ENCODE measurements at places on chromosomes 4 and X. TPM values are rescaled to one million over a fixed set of nuclear protein-coding genes. Genes with fewer than 3 reads are reported as not detected.

- no peaks in the 10 kb centered on the region for H3K27me3 ChIP-seq
- no peak overlapping the region for H3K4me3 ChIP-seq
- no peaks in the 10 kb centered on the region for H3K4me1 ChIP-seq
- no peak for DNase-seq
- no peak overlapping the region for H3K27ac ChIP-seq
- H3K36me3 ChIP-seq: no peaks in the 10 kb centered on the region
Observed at GRCh38 chr4:8737075-8737474, 134.6 kb downstream of the HMX1 start.

GRCh38 chrX:64853424-64853823 lies 122.8 kb downstream of the ZC4H2 start:
- H3K27ac ChIP-seq: no peak overlapping the region
- H3K4me1 ChIP-seq: no peaks in the 10 kb centered on the region
- no peak for DNase-seq
- H3K27me3 ChIP-seq: no peaks in the 10 kb centered on the region
- H3K36me3 ChIP-seq: no peaks in the 10 kb centered on the region

DNA sequence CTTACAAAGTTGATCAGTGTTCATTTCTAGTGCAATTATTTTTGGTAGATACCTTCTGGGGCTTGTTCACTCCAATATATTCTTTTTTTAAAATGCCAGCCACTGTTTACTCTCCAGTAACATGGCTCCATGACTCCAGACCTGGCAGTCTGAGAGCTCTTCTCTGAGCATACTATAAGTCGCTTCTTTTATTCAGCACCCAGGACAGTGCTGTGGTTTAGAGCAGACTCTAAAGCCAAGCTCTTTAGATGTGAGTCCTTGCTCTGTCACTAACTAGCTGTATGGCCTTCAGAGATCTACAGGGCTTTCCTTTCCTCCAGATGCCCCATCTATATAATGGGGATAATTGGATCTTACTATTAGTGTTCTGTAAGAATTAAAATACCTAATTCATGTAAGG lies 200.2 kb upstream of the FAM241A start:
- no peaks in the 10 kb centered on the region for H3K4me1 ChIP-seq
- no peaks in the 10 kb centered on the region for H3K36me3 ChIP-seq
- H3K27ac ChIP-seq: no peak overlapping the region
- no peak for DNase-seq
- H3K27me3 ChIP-seq: no peaks in the 10 kb centered on the region

The ARSH gene
- not detected for total RNA-seq

DNA sequence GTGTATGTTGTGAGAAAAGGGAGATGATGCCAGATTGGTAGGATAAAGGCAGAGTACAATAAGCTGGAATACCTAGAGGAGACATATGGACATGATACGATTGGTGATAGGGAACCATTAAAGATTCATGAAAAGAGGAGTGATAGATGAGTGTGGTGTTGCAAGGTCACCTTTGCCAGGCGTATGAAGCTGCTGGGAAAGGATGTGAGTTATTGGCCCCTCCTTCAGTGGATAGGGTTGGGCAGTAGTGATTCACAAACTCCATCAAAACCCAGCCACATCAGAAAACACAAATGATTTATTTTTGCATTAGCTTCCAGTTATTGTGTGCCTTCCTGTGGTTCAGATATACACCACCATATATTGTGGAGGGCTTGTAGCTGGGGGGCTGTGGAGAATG lies 34.3 kb downstream of the TMEM164 start:
- DNase-seq: no peak
- H3K36me3 ChIP-seq: no peaks in the 10 kb centered on the region
- H3K4me3 ChIP-seq: no peak overlapping the region
- no peaks in the 10 kb centered on the region for H3K4me1 ChIP-seq
- H3K27me3 ChIP-seq: no peaks in the 10 kb centered on the region
- no peak overlapping the region for H3K27ac ChIP-seq

DNA sequence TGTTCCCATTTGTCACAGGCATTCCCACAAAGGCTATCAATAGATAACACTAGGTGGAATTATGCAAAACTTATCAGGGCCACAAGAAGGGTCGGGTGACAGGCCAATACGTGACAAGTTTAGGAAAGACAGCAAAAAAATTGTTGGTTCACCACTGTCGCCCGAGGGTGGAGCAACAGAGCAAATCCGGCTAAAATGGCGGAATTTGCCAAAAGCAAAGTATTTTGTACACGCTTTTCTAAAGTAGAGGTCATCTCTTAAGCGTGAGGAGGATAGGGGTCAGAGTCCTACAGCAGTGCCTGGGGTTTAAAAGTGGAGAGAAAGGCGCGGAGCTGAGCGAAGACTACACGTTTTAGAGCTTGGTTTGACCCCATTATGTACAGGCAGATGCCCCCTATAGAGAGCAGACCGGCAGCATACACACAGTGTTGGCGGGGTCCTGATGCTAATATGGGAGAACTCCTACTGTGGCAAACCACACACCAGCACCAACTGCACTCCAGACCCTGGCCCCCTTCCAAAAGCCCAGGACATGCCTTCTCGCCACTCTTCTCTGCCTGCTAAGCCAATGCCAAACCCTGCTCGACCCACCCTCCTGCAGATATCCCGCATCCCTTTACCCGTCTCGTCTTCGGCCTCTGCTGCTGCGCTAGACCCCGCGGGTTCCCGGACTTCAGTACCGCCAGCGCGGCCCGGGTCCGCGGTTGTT lies 733 bp downstream of the CCNA2 start:
- H3K27ac ChIP-seq: no peak overlapping the region
- H3K27me3 ChIP-seq: no peaks in the 10 kb centered on the region
- peak overlapping the region; percentile 43 for H3K4me3 ChIP-seq
- no peaks in the 10 kb centered on the region for H3K36me3 ChIP-seq
- DNase-seq: no peak
- H3K4me1 ChIP-seq: no peaks in the 10 kb centered on the region

GRCh38 chr4:142248946-142249345 lies 597.2 kb downstream of the INPP4B start:
- no peaks in the 10 kb centered on the region for H3K36me3 ChIP-seq
- no peak overlapping the region for H3K4me3 ChIP-seq
- H3K4me1 ChIP-seq: no peaks in the 10 kb centered on the region
- DNase-seq: no peak
- H3K27me3 ChIP-seq: no peaks in the 10 kb centered on the region

- no peaks in the 10 kb centered on the region for H3K27me3 ChIP-seq
- H3K4me3 ChIP-seq: no peak overlapping the region
- DNase-seq: no peak
- H3K36me3 ChIP-seq: no peaks in the 10 kb centered on the region
- no peaks in the 10 kb centered on the region for H3K4me1 ChIP-seq
- no peak overlapping the region for H3K27ac ChIP-seq
Observed at GRCh38 chr4:186514271-186514950, 41.0 kb downstream of the MTNR1A start.

GRCh38 chr4:15381806-15382338 lies 46.0 kb upstream of the C1QTNF7 start:
- H3K4me1 ChIP-seq: peaks cover 7% of the 10 kb centered on the region
- H3K27me3 ChIP-seq: no peaks in the 10 kb centered on the region
- no peaks in the 10 kb centered on the region for H3K36me3 ChIP-seq
